COR-L47 (cell line): ENCODE measurements at places on chromosomes 13 and 19.

- no peak for DNase-seq
Observed at GRCh38 chr13:33644581-33645543, 173.1 kb upstream of the RFC3 start.

GRCh38 chr13:94622344-94622743, 20.7 kb downstream of the GPR180 start:
- no peak for DNase-seq

DNA sequence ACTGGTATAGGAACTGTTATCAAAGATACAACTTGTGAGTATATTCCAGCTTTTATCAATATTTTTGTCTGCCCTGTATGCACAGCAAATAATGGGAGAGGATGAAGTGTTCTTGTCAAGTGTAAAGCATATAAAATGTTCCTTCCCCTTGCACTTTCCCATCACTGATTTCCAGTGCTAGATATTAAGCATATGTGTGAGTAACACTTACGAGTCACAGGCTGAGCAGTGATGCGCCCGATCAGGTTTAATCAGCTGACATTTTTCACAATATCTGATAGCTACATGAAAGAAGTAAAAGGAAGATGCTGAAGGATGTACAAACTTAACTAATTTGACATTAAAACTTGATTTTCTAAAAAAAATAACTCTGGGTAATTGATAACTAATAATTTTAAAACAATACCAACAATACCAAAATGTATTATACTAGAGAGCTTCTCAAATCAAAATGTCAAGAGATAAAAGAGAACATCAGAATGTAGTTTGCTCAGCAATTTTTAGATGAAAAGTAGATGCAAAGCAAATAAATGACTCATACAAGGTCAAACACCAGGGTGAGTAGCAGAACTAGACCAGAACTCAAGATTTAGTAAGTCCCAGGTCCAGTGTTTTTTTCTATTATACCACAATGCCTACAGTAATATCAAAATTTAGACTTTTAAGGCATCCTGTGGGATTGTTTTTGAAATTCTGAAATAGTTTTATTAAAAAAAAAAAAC, 56.4 kb downstream of the ZDHHC20 start:
- no peak for DNase-seq

DNA sequence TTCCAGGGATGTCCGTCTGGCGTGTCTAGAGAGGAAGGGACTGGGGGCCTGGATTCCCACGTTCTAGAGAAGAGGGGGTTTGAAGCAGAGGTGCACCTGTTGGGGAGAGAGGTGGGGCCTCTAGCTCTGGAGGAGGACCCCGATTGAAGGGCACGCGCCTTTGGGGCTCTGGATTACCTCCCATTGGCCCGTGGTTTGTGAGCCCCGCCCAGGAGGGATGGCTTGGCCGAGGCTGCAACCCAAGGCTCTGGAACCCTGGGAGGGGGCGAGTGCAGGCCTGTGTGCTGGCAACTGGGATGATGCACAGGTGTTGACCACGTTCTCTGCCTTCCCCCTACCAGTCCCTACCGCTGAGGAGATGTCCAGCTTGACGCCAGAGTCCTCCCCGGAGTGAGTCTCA, 20.2 kb downstream of the TMEM150B start:
- no peak for DNase-seq

DNA sequence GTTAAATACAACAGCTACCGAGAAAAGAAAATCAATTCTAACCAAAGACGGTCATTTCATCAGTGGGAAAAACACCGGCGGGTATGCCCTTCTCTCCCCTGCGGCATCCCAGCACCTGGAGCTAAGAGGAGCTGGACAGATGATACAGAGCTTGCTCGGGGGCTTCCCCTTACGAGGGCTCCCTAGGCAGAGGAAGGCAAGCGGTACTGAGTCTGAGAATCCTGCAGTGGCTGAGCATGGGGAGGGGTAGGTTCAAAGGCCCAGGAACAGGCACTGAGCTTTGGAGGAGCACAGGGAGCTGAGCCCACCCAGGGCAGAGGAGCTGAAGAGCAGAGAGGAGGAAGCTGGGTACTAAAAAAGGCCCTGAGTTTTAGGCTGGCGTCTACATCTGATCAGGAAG, 12.7 kb downstream of the STK24 start:
- no peak for DNase-seq

DNA sequence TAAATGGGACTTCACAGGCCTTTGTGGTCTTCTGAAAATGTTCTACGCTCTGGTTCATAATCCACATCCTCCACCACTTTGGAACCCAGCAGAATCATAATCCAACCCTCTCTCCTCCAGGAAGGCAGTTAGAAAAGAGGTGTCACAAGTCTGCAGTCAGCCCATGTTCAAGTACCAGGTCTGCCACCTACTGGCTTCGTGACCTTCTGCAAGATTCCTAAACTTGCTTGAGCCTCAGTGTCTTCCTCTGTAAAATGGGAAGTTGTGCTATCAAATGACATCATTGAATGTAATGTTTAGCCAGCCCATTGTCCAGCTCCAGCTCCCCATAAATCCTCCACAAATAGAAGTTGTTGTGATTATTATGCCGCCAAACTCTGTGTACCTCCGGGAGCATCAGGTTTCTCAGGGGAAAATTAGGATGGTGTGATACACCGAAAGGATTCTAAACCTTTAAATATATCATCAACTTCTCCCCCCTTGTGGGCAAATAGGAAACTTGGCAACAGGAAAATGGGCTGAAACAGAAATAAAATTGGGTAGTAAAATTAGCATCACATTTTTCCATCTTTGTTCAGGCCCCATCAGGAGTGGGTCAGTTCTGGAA, 109.7 kb downstream of the NUFIP1 start:
- DNase-seq, result no peak
